ENCODE measurements at places on chromosomes 2 and 18.

DNA sequence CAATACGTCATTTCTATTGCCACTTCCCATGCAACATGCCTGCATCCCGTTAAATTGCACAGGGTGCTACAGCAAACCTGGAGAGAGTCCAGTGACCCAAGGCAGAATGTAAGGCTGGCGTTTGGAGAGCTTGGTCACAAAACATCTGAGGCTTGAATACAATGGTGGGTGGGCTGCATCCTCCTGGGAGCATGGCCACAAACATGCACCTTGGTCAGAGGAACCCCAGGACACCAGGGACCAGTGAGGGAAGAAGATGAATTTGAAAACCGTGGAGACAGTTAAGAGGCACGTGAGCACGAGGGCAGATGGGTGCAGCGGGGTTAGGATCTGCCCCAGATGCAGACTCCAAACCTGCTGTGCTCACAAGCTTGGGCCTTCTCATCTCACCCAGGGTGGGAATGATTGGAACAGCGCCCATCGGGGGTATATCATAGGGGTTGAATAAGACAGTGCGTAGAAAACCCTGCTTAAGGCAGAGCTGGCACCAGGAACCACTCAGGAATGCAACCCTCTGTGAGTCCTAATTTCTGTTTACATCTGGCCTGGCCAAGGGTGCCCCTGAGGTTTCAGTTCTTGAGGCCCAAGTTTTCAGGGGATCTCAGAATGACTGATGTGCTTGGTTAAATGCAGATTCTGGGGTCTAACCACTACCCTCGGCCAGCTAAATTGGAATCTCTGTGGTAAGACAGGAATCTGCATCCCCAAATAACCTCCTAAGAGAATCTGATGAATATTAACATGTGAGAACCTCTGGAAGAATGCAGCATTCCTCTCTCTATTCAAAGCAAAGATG lies 97.2 kb downstream of the ARL4C start:
- no peak for DNase-seq

- DNase-seq = no peak
Measured at GRCh38 chr2:174412256-174412655, 16.7 kb downstream of the SCRN3 start.

- no peak for DNase-seq
Measured at GRCh38 chr2:38467768-38468455, 90.8 kb upstream of the ATL2 start.

- no peak for DNase-seq
Measured at GRCh38 chr2:4914551-4914950, 777.6 kb upstream of the SOX11 start.

- peak; percentile 3 for DNase-seq
Measured at GRCh38 chr18:37476182-37476581, 89.4 kb downstream of the CELF4 start.

- DNase-seq = no peak
Measured at GRCh38 chr2:239445771-239446524, 45.1 kb upstream of the HDAC4 start.

DNA sequence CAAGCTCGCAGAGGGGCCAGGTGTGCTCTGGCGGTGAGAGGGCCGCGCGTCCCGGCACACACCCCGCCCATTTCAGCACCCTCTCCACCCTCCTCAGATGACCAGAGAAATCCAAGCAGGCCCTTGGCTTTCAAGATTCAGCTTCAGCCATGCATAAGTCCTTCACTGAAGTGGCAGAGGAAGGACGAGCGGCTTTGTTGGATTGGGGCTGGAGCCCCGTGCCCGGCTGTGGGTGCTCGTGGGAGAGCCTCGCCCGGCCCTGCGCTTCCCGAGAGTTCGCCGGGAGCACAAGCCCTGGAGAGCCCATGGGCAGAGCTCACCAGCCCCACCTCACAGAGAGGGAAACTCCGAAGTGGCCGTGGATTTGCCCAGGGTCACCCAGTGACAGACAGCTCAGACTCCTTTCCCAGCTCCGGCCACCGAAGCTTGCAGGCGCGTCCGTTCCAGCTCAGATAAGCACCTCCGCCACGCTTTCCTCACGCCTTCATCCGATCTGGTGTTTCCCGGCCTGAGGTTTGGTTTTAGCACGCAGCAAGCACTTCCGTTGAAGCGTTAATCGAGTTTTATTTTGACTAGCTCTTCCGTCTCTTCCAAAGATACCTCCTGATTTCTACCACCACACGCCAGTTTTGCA lies 45.6 kb upstream of the MTCL1 start:
- no peak for DNase-seq

- DNase-seq = no peak
Measured at GRCh38 chr18:46751882-46752281, 5.0 kb downstream of the ST8SIA5 start.

GRCh38 chr2:102061962-102062795 lies 70.4 kb downstream of the IL1R2 start:
- no peak for DNase-seq

GRCh38 chr2:111168528-111169239 lies 48.0 kb downstream of the BCL2L11 start:
- DNase-seq = no peak

DNA sequence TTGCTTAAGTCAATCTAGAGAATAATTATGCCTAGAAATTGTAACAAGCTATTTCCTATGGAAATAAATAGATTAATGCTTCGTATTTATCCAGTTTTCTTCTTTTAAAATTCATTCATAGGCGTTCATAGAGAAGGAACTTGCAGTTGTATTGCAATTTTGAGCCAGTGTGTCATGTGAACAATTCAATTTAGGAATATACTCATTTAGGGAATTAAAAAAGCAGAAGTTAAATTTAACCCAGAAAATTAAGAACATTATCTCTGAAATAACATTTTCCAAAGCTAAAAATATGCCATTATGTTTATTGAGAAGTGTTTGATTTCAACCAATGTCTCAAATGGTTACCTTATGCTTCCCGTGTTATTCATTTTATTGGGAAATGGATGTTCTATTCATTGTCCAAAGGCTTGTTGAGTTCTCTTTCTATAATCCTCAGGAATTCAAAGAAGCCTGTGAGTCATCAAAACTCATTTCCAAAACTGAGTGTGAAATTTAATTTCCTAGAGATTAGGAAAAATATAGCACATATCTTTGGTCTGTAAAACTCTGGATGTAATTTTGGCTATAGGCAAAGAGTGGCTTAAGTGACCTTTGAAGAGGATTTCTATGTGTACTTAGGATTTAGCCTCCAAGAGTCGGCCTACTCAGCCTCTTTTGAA lies 99.7 kb downstream of the SLC8A1 start:
- DNase-seq = no peak
